ENCODE measurements at places on chromosomes 3 and 15.

GRCh38 chr3:27628026-27628750 lies 93.9 kb downstream of the EOMES start:
- DNase-seq = no peak

DNA sequence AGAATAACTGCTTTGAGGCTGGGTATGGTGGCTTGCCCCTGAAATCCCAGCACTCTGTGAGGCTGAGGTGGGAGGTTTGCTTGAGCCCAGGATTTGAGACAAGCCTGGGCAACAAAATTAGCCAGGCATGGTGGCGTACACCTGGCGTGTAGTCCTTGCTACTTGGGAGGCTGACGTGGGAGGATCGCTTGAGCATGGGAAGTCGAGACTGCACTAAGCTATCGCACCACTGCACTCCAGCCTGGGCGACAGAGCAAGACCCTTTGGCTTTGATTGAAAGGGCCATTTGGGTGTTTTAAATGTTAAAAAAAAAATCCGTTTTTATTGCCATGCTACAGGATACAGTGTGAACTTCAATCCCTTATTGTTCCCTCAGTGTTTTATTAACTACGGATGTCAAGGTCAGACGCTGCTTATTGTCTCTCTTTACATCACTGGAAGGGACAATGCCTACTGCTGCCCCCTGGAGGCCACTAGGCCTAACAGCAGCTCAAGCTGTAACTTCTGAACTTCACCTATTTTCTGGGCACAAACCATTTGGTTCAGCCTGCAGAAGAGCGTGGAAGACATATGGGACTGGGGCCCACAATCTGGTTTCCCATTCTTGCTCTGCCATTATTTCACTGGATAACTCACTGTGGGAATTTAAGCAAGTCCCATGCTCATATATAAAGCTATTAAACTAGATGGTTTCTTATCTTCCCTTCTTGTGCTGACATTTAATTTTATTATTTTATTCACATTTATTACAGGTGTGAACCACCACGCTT lies 15.3 kb upstream of the IREB2 start:
- DNase-seq = peak; percentile 82

DNA sequence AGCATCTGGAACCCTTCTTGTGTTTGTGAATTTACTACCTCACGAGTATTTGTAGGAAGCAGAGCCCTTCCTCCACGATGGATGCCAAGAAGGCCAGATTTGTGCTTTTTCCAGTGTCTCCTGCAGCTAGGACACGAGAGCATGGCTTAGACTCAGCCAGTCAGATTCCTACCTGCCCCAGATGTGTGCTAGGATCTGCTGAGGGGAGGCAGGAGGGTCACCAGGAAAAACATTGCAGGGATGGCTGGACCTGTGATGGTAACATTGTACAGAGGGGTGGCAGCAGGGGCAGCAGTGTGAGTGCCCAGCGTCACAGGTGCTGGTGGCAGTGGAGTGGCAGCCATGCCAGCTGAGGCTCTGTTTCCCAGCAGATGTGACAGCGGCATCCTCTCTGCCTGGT lies 285.3 kb downstream of the FAM43A start:
- DNase-seq = no peak

DNA sequence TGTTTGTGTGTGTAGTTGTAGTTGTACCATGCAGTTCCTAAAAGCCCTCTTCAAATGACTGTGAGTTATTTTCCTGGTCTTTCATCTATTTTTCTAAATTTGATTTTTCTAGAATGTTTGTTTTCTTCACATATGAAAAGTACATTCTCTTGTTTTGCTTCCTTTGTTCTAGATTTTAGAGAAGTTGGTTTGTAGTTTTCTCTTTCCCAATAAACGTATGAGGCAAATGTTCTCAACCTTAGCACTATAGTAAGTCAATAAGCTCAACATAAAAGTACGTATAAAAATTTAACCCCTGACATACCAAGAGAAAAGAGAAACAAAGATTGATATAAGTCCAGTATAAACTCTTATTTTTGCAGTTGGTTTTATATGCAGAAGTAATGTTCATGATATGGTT lies 74.7 kb downstream of the IL1RAP start:
- no peak for DNase-seq

- DNase-seq = no peak
Measured at GRCh38 chr15:82986442-82986780, 401 bp downstream of the RAMAC start.

DNA sequence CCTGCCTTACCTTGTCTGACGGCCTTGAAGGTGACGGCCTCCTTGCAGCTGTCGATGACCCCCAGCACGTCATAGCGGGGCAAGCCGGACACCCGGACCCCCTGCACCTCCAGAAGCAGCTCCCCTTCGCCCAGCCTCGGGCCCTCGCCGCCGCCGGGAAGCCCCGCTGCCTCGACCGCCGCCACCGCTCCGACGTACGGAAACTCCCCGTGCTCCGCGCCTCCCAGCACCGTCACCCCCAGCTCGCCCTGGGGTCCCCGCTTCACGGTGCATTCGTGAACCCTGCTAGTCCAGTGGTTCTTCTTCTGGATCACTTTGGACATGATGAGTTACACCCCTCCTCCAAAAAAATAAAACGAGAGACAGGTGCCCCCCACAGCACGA lies 740 bp downstream of the MAGI1 start:
- DNase-seq = peak; percentile 31

- no peak for DNase-seq
Measured at GRCh38 chr3:141735176-141735575, 2.9 kb upstream of the RNF7 start.

DNA sequence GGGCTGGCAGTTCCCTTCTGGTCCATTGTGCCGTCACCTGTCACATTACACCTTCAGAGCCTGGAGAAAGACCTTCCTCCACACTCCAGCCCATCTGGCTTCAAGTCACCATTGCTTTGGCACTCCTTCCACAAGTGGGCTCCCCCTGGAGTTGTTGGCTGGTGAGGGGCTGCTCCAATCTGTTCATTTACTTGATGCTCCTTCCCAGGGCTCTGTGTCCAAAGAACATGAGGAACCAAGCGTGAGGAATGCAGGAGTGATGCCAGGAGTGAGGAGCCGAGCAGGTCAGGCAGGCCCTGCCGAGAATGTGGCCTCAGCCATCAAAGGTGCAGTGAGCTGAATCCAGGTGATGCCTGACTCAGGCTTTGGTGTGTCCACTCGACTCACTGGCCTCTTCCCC lies 57.2 kb downstream of the OXNAD1 start:
- no peak for DNase-seq

- DNase-seq = no peak
Measured at GRCh38 chr15:73021139-73021621, 31.1 kb upstream of the NEO1 start.

GRCh38 chr3:115996420-115997108 lies 373.3 kb downstream of the GAP43 start:
- no peak for DNase-seq

DNA sequence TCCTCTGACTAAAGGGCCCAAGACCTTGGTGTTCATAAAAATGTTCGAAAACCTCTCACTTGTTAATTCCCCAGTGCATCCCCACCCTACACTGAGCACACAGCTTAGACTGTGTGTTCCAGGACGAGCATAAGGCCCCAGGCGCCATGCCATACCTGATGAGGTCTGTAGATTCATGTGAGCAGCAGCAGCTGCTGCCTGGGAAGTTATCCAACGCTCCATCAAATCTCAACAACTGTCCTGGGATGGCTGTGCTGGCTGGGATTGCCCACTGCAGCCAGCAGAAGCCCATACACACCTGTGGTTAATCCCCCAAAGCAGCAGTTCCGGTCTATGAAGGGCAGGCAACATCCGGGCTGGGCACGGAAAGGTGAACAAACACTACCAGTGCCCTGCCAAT lies 391.2 kb downstream of the IL20RB start:
- DNase-seq = no peak

- DNase-seq = no peak
Measured at GRCh38 chr15:67824197-67824968, 926 bp upstream of the SKOR1 start.

DNA sequence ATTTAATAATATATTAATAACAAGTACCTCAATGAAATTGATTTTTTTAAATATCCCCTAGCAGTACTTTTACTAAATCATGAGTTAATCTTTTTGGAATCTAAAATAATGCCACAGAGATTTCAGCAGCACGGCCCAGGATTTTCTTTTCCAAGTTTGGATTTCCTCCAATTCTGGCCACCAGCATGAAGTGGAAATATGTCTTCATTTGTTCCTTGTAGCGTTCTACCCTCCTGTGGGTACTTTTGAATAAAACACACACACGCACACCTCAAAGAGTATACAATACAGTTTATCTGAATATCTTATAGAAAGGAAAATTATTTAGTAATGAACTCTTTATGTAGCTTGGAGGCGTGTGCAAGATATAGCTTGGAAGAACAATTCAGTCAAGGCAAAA lies 125.1 kb upstream of the STT3B start:
- no peak for DNase-seq
